ENCODE measurements at places on chromosomes 1 and 21.
A peak's percentile ranks its signal among the peaks of the same experiment; 100 is the strongest.

- no peak overlapping the region for H3K4me3 ChIP-seq
- peaks cover 4% of the 10 kb centered on the region for H3K27me3 ChIP-seq
- H3K27ac ChIP-seq, result no peak overlapping the region
Measured at GRCh38 chr1:63674865-63675419, 81.7 kb downstream of the PGM1 start.

GRCh38 chr1:61388566-61388965 is 306.2 kb downstream of the NFIA start:
- DNase-seq, result peak; percentile 75
- H3K27ac ChIP-seq, result peak overlapping the region; percentile 36

DNA sequence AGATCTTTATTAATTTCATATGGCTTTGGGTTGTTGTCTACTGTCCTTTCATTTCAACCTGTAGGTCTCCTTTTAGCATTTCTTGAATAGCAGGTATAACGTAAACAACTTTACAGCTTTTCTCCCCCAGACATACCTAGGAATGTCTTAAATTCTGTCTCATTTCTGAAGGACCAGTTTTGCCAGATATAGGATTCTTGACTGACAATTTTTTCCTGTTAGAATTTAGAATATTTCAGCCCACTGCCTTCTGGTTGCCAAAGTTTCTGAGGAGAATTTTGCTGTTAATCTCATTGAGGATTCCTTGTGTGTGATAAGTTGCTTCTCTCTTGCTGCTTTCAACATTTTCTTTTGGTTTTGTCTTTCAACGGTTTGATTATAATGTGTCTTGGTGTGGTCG is 60.1 kb downstream of the CCDC30 start:
- H3K36me3 ChIP-seq, result no peaks in the 10 kb centered on the region
- no peak overlapping the region for H3K4me3 ChIP-seq
- no peak overlapping the region for H3K27ac ChIP-seq
- no peaks in the 10 kb centered on the region for H3K27me3 ChIP-seq

- H3K4me1 ChIP-seq, result peaks cover 53% of the 10 kb centered on the region
- H3K27ac ChIP-seq, result peak overlapping the region; percentile 48
- DNase-seq, result no peak
- no peaks in the 10 kb centered on the region for H3K36me3 ChIP-seq
- H3K4me3 ChIP-seq, result peak overlapping the region; percentile 25
Measured at GRCh38 chr1:53687901-53688300, 51.1 kb downstream of the GLIS1 start.

DNA sequence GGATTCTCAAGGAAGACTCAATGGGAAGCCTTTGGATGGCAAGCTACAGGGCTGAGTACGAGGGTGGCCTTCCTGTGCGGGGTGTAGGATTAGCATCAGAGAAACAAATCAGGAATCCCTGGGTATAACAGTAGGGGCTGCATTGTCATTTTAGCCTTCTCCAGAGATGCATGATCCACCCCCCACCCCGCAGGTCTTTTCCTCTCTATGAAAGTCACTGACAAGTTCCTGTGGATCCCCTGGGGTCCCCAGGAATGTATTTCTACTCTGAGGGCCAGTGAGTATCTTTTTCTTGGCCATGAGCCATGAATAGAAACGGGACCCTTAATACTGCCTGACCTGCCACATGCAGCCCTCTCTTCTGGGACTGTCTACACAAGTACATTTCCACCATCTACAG is 473.0 kb upstream of the VAMP3 start:
- no peak for DNase-seq
- peaks cover 46% of the 10 kb centered on the region for H3K4me1 ChIP-seq
- H3K4me3 ChIP-seq, result no peak overlapping the region
- H3K27me3 ChIP-seq, result no peaks in the 10 kb centered on the region
- H3K36me3 ChIP-seq, result no peaks in the 10 kb centered on the region

GRCh38 chr1:215797859-215798258 is 230.8 kb downstream of the KCTD3 start:
- no peaks in the 10 kb centered on the region for H3K36me3 ChIP-seq
- no peaks in the 10 kb centered on the region for H3K27me3 ChIP-seq
- no peaks in the 10 kb centered on the region for H3K4me1 ChIP-seq
- H3K27ac ChIP-seq, result no peak overlapping the region
- H3K4me3 ChIP-seq, result no peak overlapping the region

DNA sequence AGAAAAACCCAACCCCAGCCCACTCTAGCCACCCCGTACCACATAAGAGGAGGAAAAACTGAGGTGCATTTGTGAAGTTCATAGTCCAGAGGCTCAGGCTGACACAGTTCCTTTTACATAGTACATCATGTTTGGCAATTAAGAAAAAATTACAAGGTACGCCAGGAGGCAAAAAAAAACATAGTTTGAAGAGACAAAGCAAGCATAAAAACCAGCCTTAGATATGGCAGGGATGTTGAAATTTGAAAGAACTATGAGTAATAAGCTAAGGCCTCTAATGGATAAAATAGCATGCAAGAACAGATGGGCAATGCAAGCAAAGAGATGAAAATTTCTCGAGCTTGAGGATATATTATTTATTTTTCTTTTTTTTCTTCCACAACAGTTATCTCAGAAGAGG is 31.9 kb downstream of the MIXL1 start:
- H3K36me3 ChIP-seq, result peaks cover 3% of the 10 kb centered on the region
- H3K27me3 ChIP-seq, result no peaks in the 10 kb centered on the region

- H3K27ac ChIP-seq, result no peak overlapping the region
- no peak overlapping the region for H3K4me3 ChIP-seq
- H3K36me3 ChIP-seq, result no peaks in the 10 kb centered on the region
- H3K27me3 ChIP-seq, result no peaks in the 10 kb centered on the region
Measured at GRCh38 chr21:36973986-36974850, 7.7 kb upstream of the HLCS start.

DNA sequence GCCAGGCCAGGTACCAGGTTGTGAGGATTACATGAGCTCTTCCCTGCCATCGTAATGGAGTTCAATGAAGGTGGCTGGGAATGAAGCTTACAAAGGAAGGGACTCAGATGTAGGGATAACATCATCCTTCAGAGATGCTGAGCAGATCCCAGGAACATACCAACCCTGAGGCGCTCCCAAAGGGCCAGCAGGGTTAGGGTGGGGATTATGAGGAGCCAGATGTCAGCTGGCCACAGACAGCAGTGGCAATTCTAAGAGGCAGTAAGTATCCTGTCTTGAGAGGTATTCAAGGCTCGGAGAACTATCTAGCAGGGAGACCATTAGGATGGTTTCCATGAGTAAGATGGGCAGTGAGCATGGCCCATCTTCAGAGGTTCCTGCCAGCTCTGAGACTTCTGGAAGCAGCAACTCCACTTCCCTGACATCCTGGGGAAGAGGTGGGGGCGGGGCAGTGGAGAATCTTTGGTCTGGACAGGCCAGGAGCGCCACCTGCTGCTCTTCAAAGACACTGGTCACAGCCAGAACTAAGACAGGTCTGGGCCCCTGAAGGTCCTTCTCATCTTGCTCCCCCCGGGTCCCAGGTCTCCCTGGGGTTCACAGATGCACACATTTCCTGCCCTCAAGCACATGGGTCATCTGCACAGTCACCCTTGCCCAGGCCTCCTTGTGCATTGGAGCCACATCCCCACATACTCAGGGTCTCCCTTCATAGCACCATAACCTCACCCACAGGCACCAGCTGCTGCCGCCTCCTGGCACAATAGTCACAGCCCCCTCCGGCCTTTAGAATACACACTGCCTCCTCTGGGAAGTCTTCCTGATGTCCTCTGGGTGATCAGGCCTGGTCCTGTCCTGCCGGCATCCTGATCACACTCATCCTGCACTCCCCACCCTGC is 2.7 kb upstream of the SDC3 start:
- H3K36me3 ChIP-seq, result no peaks in the 10 kb centered on the region
- H3K27me3 ChIP-seq, result no peaks in the 10 kb centered on the region
- peaks cover 24% of the 10 kb centered on the region for H3K4me1 ChIP-seq
- no peak overlapping the region for H3K27ac ChIP-seq
- DNase-seq, result peak; percentile 34

DNA sequence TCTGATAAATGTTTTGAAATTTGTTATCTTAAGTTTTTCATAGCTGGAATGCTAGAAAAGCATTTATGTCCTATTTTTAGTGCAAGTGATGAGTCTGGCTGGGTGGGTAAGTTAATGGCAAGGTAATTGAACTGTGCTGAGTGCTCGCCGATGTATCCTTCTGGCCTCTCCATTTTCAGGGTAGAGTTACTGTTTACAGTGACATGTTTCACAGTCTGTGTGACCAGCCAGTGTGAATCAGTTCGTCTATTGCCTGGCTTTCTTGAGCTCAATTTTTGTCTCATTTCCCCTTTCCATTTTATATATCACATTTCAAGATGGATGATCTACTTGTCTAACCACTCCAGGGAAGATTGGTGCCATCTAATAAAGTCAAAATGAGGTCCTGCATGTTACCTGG is 44.1 kb downstream of the ITSN1 start:
- peak overlapping the region; percentile 85 for H3K27ac ChIP-seq
- H3K4me3 ChIP-seq, result no peak overlapping the region
- H3K4me1 ChIP-seq, result peaks cover 49% of the 10 kb centered on the region

DNA sequence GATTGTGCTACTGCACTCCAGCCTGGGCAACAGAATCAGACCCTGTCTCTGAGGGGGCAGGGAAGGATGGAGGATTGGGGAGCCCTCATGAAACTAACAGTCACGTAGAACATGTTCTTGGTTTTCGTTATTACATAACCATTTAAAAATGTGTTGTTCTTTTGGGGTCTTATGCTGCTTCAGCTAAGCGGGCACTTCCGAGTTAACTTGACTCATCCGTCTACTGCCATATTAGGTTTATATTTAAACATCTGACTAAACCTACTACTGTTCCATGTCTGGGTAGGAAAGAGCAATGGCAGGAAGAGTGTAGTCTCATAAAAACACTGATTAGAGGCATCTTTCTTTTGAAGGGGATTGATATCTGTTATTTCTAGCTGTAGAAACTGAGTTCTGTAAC is 59.5 kb upstream of the BMP8A start:
- peaks cover 88% of the 10 kb centered on the region for H3K36me3 ChIP-seq
- DNase-seq, result peak; percentile 68
- H3K4me1 ChIP-seq, result peaks cover 11% of the 10 kb centered on the region
- peak overlapping the region; percentile 57 for H3K27ac ChIP-seq
- no peaks in the 10 kb centered on the region for H3K27me3 ChIP-seq

DNA sequence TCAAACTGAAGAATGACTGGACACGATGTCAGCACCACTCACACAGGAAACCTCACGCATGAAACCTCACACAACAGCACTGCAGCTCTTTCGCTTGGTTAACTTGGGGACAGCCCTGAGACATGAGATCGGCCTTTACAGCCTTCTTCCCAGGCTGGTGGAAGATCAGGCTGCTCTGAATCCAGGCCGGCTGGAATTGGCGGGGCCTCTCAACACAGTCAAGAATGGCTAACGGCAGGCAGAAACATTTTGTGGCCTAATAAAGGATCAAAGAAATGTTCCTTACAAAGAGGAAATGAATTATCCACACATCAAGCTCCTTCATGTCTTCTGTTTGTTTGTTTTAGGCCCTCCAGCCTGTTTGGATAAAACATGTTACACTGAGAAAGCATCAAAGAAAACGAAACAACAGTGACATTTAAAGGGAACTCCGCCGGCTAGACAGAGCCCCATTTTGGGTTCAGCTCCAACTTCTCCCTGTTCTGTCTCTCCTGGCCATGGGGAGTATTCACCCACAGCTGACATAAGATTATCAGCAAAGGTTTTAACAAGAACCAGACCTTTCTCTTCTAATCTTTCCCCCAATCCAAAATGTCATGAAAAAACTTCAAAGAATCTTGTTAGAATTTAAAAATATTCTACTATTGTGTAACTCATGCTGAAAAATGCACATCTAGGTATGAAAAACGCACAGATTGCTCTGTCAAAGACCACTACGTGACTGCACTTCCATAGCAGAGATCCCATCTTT is 131.2 kb downstream of the SLC45A1 start:
- peak; percentile 18 for DNase-seq
- H3K36me3 ChIP-seq, result no peaks in the 10 kb centered on the region
- peak overlapping the region; percentile 2 for H3K27ac ChIP-seq
- peaks cover 5% of the 10 kb centered on the region for H3K4me1 ChIP-seq
- peak overlapping the region; percentile 10 for H3K4me3 ChIP-seq

- peak; percentile 93 for DNase-seq
- no peak overlapping the region for H3K4me3 ChIP-seq
- H3K36me3 ChIP-seq, result no peaks in the 10 kb centered on the region
- peaks cover 10% of the 10 kb centered on the region for H3K4me1 ChIP-seq
- peak overlapping the region; percentile 75 for H3K27ac ChIP-seq
Measured at GRCh38 chr1:173341307-173341706, 134.2 kb upstream of the TNFSF4 start.

DNA sequence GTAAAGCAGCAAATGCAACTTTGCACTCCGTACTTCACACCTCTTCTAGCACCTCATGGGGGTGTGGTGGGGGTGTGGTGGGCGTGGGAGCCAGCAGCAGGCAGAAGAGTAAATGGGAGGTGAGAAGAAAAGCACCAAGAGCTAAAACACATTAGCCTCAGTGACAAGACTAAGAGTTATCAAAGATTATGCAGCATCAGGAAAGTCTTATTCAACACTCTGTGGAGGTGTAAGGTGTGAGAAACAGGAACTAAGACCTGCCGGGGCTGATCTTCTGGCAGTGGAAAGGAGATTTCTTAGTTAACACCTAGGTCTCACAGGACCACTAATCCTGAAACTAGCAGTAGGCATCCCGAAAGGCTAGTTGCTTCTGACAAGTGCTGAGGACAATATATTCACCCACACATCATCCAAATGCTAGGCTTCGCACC is 9.9 kb downstream of the TGFBR3 start:
- no peaks in the 10 kb centered on the region for H3K36me3 ChIP-seq
- peaks cover 4% of the 10 kb centered on the region for H3K27me3 ChIP-seq
- no peak for DNase-seq
- H3K27ac ChIP-seq, result no peak overlapping the region
- peaks cover 5% of the 10 kb centered on the region for H3K4me1 ChIP-seq

DNA sequence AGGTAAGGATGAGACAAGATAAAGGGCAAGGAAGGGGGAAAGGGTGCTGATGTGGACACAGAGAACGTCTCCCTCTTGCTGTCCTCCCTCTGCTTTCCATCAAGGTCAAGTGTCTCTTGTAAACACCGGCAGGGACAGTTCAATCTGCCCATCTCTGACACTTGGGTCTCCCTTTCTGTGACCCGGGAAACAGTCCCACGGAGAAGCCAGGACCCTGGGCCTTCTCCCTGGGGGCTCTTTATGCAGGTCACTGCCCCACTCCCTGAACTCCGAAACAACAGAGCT is 254.3 kb downstream of the LTN1 start:
- H3K4me3 ChIP-seq, result no peak overlapping the region
- no peaks in the 10 kb centered on the region for H3K4me1 ChIP-seq
- no peaks in the 10 kb centered on the region for H3K27me3 ChIP-seq

GRCh38 chr1:10765734-10766478 is 30.5 kb downstream of the CASZ1 start:
- H3K27me3 ChIP-seq, result peaks cover 3% of the 10 kb centered on the region
- no peak overlapping the region for H3K4me3 ChIP-seq
- no peaks in the 10 kb centered on the region for H3K36me3 ChIP-seq
- H3K4me1 ChIP-seq, result no peaks in the 10 kb centered on the region
- no peak overlapping the region for H3K27ac ChIP-seq

GRCh38 chr1:153312570-153313186 is at the start of gene PGLYRP3:
TSS of gene PGLYRP3 (minus strand) at chr1:153312952. CDS start at chr1:153310665, 2,287 bp downstream.
- no peak for DNase-seq
- no peaks in the 10 kb centered on the region for H3K4me1 ChIP-seq
- no peak within 1 kb of the TSS for H3K27ac ChIP-seq
- no peaks in the 10 kb centered on the region for H3K36me3 ChIP-seq
- H3K27me3 ChIP-seq, result no peaks in the 10 kb centered on the region

- no peaks in the 10 kb centered on the region for H3K36me3 ChIP-seq
- H3K4me1 ChIP-seq, result no peaks in the 10 kb centered on the region
- no peaks in the 10 kb centered on the region for H3K27me3 ChIP-seq
- H3K4me3 ChIP-seq, result no peak overlapping the region
- DNase-seq, result no peak
Measured at GRCh38 chr1:208520438-208521099, 276.4 kb upstream of the PLXNA2 start.

- no peak overlapping the region for H3K27ac ChIP-seq
- H3K4me3 ChIP-seq, result no peak overlapping the region
- no peaks in the 10 kb centered on the region for H3K4me1 ChIP-seq
- no peaks in the 10 kb centered on the region for H3K27me3 ChIP-seq
Measured at GRCh38 chr1:14782741-14783591, 184.5 kb downstream of the KAZN start.
